ENCODE measurements at places on chromosomes 1 and 21.

DNA sequence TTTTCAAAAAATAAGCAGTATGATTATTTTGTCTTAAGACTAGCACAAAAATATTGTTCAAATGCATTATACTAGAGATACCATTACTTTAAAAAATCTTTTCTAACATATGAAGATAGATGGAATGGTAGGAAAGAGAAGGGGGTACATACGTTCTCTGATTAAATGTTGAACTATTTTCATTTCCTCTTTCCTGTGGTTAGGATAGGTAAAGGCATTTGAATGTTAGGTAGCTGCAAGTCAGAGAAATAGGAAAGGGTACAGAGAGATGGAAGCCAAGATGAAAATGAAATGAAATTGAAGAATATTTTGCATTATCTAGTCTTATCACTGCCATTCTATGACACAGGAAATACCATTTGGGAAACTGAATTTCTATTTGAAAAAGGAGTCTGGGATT is 28.3 kb downstream of the TLCD4 start:
- DNase-seq = no peak

DNA sequence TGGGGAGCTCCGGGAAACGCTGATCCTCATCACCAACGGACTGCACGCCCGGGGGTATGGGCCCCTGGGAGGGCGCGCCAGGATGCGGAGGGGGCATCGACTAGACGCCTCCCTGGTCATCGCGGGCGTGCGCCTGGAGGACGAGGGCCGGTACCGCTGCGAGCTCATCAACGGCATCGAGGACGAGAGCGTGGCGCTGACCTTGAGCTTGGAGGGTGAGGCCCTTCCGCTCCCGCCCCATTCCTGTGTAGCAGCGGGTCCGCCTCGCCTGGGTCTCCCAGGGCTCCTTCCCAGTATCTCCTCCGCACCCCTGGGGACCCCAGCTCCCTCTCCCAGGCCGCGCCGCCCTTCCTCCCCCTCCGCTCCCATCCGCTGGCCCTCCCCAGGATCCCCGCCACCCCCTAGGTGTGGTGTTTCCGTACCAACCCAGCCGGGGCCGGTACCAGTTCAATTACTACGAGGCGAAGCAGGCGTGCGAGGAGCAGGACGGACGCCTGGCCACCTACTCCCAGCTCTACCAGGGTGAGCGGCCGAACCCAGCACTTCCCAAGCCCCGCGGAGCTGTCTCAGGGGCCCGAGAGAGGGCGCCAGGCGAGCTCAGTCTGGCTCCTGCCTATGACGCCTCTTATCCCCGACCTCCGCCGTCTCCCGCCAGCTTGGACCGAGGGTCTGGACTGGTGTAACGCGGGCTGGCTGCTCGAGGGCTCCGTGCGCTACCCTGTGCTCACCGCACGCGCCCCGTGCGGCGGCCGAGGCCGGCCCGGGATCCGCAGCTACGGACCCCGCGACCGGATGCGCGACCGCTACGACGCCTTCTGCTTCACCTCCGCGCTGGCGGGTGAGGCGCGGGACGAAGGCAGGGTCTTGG is 5.0 kb downstream of the HAPLN2 start:
- peak; percentile 42 for DNase-seq

GRCh38 chr1:29607236-29607635 is 370.9 kb downstream of the PTPRU start:
- DNase-seq = no peak

GRCh38 chr1:95352767-95353166 is 118.8 kb downstream of the RWDD3 start:
- peak; percentile 79 for DNase-seq

DNA sequence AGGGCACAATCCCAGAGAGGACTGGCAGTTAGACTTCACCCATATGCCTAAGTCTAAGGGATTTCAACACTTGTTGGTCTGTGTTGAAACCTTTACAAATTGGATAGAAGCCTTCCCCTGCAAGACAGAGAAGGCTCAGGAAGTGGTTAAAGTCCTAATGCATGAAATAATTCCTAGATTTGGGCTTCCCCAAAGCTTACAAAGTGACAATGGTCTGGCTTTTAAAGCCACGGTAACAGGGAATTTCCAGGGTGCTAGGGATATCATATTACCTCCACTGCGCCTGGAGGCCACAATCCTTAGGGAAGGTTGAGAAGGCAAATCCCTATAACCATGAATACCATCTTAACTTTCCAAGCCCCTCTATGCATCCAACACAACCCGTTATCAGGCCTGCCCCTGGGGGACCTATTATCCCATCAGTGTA is 3.3 kb upstream of the FMO4 start:
- no peak for DNase-seq

GRCh38 chr1:27519331-27520258 is 29.6 kb upstream of the WASF2 start:
- peak; percentile 79 for DNase-seq

GRCh38 chr1:8822373-8823294 is 5.2 kb upstream of the RERE start:
- peak; percentile 80 for DNase-seq

DNA sequence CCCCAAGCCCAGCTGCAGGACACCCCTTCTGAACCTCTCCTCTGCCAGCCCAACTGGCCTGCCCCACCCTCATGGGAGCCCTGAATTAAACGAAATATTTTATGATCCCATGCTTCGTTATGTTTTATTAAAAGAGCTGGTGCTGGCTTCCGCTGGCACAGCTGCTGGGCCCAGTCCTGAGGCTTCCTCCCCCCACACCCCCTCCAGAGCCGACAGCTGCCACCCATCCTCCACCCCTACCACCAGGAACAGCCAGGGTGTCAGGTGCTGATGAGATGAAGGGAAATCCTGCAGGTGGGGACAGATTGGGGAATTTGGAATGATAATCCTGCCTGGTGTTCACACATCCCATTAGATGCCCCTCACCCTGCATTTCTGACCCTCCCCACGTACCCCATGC is 19.0 kb downstream of the IGSF21 start:
- DNase-seq = no peak

DNA sequence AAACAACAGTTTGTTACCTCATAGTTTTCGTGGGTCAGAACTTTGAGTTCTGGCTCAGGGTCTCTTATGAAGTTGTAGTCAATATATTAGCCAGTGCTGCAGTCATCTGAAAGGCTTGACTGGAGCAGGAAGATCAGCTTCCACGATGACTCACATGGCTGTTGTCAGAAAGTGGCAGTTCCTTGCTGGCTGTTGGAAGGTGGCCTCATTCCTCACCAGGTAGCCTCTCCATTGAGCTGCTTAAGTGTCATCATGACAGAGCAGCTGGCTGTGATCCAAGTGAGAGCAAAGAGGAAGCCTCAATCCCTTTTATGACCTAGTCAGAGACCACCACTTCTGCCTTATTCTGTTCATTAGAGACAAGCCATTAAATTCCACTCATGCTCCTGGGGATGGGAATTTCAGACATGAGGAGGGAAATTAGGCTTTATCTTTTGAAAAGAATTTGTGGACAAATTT is 5.6 kb downstream of the OSBPL9 start:
- peak; percentile 9 for DNase-seq

DNA sequence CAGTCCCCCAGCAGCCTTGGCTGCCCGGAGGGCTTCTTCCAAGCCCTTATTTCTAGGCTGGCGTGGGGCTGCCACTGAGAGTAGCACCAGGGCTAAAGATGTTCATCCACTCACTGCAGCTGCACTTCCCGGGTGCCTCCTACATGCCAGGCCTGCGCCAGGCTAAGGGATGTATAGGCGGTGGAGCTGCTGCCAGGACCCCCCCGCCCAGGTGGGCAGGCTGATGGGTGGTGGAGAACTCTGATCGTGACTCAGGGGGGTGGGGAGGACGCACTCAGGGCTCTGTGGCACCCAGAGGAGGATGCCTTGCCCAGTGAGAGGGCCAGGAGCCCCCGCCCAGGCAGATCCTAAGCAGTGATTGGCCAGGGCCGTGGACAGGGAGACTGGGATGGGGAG is 34.1 kb downstream of the CFAP74 start:
- DNase-seq = no peak

- no peak for DNase-seq
These were observed 57.9 kb upstream of the ETS2 start for GRCh38 chr21:38747810-38748209.

- DNase-seq = no peak
These were observed 369.7 kb downstream of the RRAGC start for GRCh38 chr1:38489844-38490270.
